ENCODE measurements at places on chromosomes 11 and 22.

- no peak for DNase-seq
Measured at GRCh38 chr22:20238901-20239675, 29.0 kb downstream of the RTN4R start.

DNA sequence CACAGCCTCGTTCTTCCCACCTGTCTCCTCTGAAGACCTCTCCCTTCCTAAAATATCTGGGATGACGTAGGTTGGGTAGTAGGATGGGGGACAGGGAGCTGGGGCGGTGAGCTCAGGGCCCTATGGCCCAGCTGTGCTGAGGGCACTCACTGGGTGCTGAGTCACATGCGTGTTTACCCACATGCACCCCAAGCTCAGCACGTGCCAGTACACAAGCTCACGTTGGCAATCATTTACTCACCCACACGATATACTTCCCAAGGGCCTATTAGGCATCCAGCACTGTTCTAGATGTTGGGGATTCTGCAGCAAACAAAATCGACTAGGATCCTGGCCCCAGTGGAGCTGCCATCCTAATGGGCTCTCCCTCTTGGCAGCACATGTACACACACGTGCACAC is 28.7 kb downstream of the ARAP1 start:
- no peak for DNase-seq

- no peak for DNase-seq
Measured at GRCh38 chr11:123306531-123306930, 111.5 kb upstream of the CLMP start.

DNA sequence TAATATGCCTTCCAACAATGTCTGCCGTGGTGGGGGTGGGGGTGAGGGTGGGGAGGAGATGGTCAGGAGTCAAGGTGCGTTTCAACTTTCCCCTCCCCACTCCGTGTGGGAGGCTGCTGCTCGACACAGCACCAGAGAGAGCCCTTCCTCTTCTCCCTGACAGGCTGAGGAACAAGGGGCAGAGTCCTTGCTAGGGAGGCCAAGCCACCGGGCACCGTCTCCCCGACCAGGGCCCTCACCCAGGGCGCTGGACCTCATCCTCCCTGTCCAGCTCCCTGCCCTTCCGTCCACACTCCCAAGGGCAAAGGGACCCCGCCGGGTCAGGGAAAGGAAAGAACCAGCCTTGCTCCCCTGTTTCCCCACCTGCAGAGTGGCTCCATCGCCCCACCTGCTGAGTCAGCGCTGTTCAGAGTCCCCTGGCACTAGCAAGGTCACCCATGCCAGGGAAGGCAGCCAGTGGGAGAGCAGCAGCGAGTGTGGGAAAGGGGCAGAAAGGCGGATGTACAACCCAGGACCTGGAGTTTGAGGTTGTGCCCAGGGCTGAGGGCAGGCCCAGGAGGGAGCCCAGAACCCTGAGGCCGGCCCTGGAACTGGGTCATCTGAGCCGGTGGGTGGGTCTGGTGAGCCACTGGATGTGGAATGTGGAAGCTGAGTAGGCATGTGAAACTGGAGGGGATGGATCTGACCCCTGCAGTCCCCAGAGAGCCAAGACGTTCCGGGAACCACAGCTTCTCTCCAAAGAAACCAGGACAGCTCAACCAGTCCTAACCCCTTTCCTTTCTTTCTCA is 47.2 kb downstream of the BUD13 start:
- DNase-seq = no peak

DNA sequence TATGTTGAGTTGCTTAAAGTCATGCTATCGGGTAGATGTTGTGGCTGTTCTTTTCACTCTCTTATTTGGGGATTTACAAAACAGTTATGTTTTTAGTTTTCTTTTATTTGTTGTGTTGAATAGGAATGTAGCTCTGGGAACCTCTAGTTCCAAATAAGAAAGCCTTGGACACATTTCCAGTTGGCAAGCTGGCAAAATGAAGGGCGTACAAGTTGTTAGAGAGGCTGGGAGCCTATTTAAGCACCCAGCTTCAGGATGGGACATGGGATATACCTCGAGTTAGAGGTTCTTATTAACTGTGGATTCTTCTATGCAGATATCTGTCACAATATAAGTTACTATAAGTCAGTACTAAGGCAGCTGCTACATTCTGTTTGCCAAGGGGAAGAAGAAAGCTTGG is 22.8 kb downstream of the PPARA start:
- DNase-seq = no peak

DNA sequence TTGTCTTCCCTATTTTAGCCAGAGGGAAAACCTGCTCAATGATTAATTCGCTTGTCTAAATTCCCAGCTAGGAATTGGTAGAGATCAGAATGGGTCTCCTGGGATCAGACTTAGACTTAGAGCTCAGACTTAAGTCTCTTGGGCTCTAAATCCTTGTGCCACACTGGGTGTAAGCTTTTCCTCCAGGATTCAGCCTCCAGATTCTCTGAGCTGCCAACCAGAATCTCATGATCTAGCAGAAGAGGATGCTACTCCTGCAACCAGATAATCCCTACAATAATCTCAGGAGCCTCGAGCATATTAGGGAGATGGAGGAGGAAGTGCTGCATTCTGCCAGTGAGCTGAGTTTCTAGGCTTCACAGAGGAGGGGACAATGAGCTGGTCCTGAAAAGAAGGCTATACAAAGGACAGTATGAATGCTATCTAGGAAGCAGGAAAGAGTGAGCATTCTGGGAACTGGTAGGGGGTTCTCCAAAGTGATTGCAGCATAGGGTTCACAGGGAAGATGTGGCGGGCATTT is 211.6 kb upstream of the SESN3 start:
- DNase-seq = no peak

DNA sequence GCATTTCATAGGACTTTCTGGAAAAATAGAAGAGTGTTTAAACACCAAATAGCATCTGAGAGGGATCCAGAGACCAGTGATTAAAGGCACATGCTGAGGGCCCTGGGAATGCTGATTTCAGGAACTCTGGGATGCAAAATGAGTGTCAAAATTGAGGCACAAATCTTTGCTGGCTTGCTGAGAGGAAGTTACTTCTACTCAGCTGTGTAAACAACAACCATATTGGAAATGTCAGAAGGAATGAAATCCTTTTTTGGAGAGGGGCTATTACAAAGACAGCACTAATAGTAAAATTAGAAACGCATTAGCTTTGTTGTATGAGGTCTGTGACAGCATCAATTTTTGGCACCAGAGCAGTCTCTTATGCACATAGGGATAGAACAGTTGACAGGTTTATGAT is 267.8 kb upstream of the RAG2 start:
- DNase-seq = no peak

DNA sequence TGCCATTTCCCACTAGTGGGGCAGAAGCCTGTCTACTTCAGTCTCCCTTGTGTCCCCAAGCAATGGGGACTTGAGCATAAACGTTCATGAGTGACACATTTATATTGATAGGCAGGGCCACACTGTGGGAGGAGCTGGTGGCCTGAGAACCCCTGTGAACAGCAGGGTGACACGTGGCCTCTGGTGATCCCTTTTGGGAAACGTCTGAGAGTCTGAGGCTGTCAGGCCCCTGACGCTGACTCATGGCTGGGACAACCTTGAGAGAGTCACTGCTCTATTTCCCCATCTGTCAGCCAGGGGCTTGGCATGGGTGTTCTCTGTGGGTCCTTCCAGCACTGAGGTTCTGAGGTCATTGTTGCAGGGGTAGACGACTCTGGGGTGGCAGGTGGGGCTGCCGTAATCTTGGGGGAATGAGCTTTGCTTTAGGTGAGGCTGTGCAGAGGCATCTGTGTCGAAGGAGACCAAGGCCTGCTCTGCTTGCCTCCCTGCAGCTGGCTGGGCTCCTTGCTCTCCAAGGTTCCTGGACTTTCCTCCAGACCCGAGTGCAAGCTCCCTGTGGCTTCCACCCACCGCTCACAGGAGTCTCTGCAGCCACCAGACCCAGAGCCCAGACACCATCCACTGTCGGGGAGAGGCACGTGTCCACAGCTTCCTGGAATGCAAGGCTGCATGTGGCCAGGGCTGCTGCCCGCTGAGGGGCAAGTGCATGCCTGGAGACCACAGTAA is 54.7 kb downstream of the SMIM38 start:
- no peak for DNase-seq

GRCh38 chr11:119861160-119861559 is 132.2 kb upstream of the NECTIN1 start:
- DNase-seq = no peak

GRCh38 chr22:41481131-41481830 is 12.4 kb downstream of the ACO2 start:
- DNase-seq = no peak

DNA sequence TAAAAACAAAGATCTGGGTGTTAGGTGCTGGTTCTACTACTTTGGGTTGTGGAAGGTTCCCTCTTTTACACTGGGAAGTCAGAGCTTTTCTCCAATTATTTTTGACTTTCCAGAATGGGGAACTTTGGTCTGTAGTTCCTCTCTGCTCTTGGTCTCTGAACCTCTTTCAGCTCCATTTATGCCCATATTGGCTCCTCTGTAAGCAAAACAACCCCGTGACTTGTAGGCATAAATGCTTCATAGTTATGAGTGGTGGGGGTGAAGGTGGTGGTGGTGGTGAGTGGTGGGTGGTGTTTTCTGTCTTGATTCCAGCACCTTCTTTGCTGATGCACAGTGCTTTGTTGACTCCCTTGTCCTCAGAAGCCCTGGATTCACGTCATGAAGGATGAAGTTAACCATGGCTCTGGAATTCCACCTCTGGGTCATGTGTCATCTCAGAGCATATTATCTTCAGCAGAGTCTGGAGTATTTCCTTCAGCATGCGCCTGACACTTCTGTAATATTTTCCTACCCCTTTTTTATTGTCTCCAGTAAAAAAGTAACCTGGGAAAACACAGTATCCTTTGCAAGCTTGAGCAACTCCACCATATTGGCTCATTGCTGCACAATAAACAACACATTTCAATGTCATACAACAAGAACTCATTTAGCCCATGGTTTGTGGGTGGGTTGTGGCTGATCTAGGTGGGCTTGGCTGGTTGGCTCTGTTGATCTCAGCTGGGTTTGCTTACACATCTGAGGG is 24.1 kb upstream of the GRK3 start:
- no peak for DNase-seq

DNA sequence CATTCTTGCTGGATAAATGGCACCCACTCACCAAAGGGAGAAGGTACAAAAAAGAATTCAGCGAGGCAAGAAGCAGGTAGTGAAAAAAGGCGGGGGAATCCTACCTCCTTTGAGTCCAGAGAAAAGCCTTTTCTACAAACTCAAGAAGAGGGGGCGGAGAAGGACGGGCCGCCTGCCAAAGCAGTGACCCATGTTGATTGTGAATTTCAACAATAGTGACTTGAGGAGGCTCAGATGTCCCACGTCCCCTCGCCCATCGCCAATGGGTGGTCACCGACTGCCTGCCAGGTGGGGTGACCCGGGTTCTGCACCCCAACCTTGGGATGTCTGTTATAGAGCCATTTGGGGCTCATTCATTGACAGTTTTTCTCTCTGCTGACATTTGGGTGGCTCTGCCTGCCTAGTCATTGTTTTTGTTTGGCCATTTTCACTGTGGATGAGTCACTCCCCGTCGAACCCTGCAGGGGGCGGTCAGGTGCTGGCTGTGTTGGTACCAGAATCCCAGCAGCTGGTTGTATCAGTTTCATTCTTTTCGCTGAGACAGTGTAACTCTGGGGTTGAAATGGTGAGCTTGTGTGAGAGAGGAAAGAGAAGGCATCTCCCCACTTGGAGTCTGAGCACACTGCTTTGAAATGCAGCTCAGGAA is 163.4 kb upstream of the NCAM1 start:
- DNase-seq = no peak

GRCh38 chr11:22554221-22554620 is 71.4 kb downstream of the FANCF start:
- no peak for DNase-seq

DNA sequence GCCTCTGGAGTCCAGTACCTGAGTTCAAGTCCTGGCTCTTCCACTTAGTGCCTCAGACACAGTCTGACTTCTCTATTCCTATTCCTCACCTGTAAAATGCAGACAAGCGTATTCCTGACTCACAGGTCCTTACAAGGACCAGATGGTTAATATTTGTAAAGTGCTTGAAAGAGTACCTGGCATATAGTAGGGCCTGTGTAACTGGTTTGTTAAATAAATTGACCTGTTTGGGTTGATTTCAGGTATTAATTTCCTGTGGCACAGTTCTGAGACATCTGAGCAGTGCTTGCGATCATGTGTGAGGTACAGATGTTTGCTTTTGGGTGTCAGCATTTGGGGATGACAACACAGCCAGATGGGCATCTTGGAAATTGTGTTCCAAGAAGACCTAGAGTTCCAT is 127.5 kb downstream of the APIP start:
- DNase-seq = no peak

DNA sequence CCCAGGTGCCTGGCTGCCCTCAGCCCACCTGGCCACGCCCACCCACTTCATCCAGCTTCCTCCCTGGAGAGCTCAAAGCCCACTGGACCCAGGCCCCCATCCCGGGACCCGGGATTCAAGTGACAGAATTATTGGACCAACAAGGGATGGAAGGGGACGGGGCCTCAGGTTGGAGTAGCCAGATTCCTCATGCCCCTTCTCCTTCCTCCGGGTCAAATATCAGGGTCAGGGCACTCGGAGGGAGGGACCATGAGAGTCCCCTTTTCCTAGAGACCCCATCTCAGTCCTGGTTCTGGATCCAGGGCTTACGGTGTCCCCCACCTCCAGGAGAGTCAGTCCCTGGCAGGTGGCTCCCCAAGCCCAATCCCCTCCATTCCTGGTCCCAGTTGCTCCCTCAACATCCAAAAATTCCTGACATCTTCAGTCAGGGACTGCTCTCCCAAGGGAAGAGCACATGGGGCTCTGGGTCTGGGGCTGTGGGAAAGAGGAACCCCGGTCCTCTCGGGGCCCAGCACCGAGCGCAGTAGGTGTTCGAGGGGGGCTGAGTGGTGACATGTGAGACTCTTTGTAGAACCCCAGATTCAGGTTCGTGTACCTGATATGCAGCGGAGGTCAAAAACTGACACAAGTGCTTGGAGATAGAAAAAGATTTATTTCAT is 37.7 kb downstream of the IGLL5 start:
- no peak for DNase-seq

GRCh38 chr11:31366795-31367194 is 2.7 kb downstream of the DCDC1 start:
- DNase-seq = no peak

DNA sequence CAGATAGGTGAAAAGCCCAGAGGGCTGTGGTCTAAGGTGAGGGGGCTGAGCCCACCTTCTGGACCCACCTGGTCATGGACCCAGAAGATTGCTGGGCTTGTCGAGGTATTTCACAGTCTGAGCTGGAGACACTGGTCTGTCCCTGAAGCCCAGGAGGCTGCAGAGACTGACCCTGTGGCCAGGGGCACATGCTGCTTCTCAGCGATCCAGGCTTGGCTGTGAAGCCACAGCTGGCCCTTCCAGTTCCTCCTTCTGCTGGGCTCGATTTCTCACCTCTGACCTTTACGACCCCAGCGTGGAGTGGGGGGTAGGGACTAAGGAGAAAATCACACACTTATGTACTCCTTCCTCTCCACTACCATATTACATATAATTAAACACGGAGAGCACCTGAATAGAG is 88.5 kb downstream of the NECTIN1 start:
- DNase-seq = no peak

GRCh38 chr22:43381693-43382092 is 30.1 kb upstream of the MPPED1 start:
- no peak for DNase-seq
